ENCODE measurements at places on chromosomes 16 and 17.

DNA sequence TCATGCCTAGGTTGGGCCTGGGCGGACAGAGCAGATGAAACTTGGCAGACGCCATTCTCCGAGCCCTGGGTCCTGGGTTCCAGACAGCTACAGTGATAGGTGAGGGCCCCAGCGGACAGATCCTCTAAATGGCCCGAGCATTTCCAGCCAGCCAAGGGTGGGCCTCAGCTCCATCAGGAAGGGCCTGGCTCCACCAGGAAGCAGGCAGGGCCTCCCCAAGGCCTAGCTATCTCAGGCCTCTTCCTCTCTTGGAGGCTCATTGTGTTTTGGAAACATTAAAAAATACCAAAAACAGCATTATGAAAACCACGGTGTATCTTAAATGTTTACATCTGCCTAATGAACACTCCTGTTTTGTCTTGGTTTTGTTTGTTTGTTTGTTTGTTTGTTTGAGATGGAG lies 38.2 kb upstream of the SBK1 start:
- no peak for DNase-seq

- no peak for DNase-seq
Measured at GRCh38 chr16:22685459-22685830, 128.5 kb upstream of the HS3ST2 start.

GRCh38 chr17:45228763-45229539 lies 7.3 kb downstream of the FMNL1 start:
- DNase-seq = peak; percentile 79

DNA sequence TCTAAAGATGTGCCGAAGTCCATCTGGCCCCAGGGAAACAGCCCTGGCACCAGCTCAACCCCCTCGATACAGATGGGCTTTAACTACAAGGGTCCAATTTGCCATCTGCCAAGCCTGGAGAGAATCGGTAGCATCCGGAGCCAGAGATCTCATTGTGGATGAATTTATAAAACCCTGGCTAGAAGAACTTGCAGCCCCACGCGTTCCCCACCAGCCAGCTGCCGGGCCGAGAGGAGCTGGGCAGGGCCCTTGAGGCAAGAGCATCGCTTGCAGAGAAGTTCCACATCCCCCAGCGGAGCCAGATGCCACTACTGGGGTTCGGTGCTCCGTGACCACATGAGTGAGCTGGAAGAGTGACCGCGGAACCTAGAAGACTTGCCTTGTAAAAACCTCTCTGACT lies 65.3 kb upstream of the NOL11 start:
- no peak for DNase-seq

DNA sequence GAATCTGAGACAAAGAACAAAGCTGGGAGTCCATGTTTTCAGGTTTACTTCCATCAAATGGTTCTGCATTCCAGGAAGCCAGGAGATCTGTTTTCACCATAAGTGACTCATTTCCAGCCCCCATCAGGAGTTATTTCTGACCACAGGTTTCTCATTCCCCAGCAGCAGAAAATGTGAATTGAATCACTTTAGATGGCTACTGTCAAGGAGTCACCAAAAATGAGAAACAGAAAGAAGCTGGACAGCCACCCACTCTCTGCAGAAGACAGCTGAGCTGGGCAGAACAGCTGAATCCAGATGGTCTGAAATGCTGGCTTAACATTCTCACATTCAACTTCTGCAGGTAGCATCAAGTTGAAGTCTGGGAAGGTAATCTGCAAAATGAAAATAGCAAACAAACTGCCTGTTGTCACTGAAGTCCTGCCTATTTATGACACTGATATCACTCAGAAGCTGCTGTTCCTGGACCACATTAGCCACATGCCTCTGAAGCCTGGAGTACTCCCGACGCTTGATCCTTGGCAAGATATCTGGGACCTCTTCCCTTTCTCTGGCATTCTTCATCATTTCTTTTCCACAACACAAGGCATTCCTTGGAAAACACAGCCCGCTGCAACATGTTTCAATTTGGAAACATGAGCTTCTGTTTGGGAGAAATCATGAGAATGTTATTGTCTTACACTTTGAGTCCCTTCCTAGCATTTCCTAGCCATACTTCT lies 15.3 kb downstream of the CCL11 start:
- no peak for DNase-seq

DNA sequence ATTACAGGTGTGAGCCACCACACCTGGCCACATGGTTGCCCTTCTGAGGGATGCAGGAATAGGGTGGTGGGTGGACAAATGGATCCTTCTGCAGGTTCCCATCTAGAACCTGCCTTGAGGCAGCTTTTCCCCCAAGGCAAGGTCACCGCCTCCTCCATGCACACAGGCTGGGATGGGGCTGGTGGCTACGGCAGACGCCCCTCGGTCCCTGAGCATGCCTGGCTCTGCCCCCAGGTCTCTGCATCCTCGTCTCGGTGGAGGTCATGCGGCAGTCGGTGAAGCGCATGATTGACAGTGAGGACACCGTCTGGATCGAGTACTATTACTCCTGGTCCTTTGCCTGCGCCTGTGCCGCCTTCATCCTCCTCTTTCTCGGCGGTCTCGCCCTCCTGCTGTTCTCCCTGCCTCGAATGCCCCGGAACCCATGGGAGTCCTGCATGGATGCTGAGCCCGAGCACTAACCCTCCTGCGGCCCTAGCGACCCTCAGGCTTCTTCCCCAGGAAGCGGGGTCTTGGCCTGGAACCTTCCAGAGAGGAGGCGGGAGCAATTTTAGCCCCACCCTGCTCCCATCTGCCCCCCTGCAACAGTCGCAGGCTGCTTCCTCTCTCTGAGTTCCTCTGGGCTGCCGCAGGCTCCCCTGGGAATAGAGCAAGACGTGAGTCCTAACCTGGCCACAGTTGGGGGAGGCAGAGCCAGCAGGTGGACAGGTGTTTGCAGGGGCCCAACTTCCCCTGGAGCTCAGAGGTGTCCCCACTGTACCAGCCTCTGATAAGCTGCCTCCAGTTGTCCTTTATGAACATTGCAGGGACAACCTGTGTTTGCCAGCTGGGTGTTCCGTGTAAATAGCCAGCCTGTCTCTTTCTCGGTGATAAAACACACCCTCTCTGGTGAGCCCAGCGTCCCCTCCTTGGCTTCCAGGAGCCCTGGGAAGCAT lies 11.7 kb downstream of the CACNG1 start:
- no peak for DNase-seq

DNA sequence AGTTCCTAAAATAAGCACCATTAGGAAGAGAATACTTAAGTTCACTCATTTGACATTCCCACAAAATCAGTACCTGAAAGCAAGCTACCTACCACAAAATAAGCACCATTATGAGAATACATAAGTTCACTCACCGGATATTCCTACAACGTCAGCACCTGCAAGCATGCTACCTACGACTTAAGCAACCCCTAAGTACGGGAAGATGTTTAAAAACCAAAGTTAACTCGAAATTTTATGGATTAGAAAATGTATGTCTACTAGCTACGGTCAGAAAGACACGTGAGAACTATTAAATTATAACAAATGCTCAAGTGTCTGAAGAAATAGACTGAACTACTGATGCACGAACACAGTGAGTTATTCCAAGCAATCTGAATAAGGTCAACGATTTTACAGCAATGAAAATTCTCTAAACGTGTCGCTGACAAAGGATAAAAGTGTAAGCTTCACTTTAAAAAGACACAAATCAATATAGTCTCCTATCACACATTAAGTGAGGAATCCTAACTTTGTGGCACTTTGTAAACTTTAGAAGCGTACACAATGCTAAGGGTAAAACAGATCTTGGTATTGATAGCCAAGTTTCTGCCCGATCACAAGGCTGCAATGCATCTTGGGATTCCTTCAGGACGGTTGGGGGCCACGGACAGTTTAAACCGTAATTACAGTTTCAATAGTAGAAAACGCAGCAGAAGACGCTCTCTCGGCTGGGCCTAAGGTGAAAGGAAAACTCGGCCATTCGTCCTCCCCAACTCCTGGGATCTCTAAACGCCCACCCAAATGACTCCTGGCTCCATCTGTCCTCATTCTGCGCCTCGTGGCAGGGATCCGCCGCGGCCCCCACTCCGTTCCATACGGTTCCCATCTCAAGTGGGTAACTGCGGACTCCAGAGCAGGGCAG lies 1.3 kb downstream of the GSPT1 start:
- peak; percentile 10 for DNase-seq

- DNase-seq = no peak
Measured at GRCh38 chr17:50499721-50500120, 8.5 kb upstream of the MYCBPAP start.

GRCh38 chr17:3012926-3013581 lies 50.4 kb downstream of the OR1D5 start:
- peak; percentile 36 for DNase-seq

DNA sequence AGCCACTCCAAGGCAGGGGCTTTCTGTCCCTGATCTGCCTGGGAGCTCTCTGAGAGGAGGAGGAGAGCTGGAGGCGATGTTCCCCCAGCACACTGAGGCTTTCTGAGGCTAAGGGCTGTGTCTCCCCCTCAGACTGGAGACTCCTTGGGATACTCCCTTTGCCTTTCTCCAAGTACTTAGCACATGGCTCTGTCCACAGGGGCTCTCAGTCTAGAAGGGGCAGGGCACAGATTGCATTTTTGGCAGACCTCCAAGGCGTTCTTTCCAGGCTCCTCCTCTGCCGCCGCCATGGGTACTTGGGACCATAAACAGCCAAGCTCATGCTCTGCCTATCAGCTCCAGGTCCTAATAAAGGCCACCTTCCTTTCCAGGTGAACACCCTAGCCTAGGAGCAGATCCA lies 1.8 kb upstream of the GIP start:
- DNase-seq = no peak

DNA sequence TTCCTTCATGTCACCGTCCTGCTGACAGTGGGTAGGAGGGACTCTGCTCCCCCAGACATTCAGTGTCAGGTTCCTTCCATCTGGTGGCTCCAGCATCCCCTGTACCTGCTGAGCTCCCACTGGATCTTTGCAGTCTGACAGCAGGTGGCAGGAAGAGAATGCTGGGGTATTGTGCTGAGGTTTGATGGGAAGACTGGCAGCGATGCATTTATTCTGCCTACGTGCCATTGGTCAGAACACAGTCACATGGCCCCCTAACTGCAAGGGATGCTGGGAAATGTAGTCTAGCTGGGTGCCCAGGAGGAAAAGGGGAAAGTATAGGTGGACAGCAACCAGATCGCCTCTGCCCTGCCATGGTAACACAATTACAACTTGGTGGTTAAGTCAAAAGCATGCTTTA lies 44.4 kb downstream of the IRX3 start:
- no peak for DNase-seq

- DNase-seq = no peak
Measured at GRCh38 chr16:12688951-12689850, 114.5 kb downstream of the CPPED1 start.

GRCh38 chr17:76440751-76441362 lies 12.1 kb downstream of the UBE2O start:
- DNase-seq = no peak

DNA sequence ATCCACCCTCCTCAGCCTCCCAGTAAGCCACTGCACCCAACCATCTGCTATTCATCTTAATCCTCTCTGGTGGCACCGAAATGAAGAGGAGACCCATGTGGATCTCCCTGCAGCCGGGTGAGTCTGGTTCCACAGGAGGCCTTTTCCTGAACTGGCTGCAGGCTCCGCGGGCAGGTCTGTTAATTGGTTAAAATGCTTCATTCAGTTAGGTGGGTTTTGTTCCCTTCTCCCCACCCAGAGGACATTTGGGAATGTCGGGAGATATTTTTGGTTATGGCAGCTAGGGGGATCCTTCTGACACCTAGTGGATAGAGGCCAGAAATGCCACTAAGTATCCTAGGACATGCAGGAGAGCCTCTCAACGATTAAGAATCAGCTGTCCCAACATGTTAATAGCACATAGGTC lies 16.7 kb downstream of the C16orf54 start:
- no peak for DNase-seq

GRCh38 chr17:80036715-80037477 lies 454 bp downstream of the CCDC40 start:
- no peak for DNase-seq

DNA sequence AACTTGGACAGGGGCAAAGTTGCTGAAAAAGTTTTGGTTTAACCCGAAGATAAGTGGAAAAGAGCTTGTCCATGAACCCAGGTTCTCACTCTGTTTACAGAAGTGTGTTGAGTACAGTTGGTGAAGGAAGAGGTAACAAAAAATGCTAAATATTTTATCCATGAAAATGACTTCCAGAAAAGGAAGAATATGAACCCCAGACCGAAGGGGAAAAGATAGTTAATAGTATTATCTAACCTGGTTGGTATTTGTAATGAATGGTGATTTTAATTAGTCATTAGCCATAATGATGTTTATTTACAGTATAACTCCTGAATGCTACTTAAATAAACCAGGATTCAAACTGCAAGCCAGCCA lies 574 bp upstream of the TMEM106A start:
- no peak for DNase-seq

DNA sequence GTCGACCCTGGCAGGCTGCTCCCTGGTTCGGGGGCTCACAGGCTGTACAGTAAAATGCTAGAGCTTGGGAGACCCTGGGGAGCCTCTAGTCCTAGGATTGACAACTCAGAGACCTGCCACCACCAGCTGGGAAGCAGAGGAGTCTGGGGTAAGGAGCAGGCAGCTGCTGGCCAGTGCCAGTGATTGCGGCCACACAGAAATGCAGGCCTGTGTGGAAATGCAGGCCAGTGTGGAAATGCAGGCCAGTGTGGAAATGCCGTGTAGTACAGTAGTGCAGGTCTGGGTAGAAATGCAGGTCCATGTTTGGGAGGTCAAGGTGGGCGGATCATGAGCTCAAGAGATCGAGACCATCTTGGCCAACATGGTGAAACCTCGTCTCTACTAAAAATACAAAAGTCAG lies 23.5 kb downstream of the SGSH start:
- DNase-seq = no peak

DNA sequence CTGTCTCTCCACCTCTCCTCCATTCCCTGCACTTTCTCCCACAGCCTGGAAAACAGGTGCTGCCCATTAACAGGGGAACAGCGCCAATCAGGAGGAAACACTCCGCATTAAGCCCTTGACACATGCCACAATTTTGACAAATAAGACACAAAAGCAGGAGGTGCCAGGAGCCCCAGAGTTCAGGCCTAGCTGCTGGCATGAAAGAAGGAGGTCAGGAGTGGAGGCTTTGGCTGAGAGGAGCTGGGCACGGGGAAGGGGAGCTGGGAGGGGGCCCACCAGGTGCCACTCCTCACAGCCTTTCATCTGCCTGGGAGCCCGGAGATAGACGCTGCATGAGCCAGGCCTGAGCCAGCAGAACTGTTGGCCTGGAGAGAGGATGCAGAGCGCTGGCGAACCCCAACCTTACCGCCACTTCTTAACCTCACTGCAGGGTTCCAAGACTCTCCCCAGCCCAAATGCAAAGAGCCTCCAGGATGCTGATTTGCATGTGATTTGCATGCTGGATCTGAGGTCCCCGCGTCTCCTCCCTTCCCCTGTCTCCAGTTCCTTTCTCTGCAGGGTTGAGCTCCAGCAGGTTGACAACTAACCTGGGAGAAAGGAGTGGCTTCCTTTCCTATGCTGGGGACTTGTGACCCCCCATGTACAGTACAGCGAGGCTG lies 139.8 kb upstream of the SDK2 start:
- DNase-seq = no peak

DNA sequence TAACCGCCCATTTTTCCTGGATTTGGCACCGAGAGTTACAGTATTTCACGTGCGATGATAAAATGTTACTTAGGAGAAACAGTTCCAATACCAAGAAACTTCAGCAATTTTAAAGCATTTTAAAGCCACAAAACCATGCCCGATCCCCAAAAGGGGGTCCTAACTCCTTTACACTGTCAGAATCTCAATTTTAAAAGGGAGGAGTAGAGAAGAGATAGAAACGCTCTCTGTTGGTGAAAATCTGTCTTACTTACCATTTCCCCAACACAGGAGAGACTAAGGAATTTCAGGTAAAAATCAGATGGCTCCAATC lies 526 bp upstream of the RNASEK start:
- no peak for DNase-seq

Data from activated gamma-delta T cell treated with anti-CD3 and anti-CD28 coated beads, Interleukin-2, amount 50 U/mL, for 16 hours (primary cell).